Right cardiac atrium (tissue), 5 donors: ENCODE measurements at places on chromosomes 11 and 22. TPM values are rescaled to one million over a fixed set of nuclear protein-coding genes. Genes with fewer than 3 reads are reported as not detected.

GRCh38 chr11:120338107-120338933 is 2.1 kb downstream of the ARHGEF12 start:
- DNase-seq: no peak

GRCh38 chr11:11215944-11216343 is 137.1 kb downstream of the CSNK2A3 start:
- DNase-seq: no peak

GRCh38 chr11:86418917-86419316 is 44.2 kb downstream of the CCDC81 start:
- no peak for DNase-seq

- no peak for DNase-seq
Measured at GRCh38 chr11:120682332-120682649, 170.7 kb downstream of the GRIK4 start.

- DNase-seq: no peak
Measured at GRCh38 chr11:115919341-115920091, 415.3 kb upstream of the CADM1 start.

DNA sequence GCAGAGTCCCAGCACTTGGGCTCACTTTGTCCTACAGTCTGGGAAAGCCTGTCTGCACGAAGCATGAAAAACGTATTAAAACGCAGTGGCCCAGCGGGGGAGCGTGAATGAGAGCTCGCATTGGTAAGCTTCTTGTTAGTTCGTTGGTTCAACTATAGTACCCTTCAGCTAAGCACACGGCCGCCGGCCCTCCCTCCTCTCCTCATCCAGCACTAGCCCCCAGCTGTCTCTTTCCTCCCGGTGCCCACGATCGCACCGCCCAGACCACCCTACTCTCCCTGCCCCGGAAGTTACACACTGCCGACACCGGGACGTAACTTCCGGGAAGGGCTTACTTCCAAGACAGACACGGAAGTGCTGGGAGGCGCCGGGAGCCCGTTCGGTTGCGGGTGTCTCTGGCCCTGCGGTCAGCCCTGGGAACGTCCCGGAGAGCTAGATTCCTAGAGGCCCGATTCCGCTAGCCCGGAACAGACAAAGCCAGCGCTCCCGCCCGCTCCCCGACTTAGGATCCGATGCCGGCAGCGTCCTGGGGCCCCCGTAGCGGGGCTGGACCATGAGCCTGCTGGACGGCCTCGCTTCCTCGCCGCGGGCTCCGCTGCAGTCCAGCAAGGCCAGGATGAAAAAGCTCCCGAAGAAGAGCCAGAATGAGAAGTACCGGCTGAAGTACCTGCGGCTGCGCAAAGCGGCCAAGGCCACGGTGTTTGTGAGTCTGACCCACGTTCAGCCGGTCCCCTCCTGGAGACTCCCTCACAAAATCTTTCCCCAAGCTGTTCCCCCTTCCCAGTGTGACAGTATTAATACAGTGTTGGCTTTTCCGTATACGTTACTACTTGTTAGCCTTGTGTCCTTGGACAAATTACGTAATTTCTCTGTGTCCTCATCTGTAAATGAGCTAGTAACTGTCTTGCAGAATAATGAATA is at the start of gene TBRG1:
TBRG1 (plus strand) TSS at position 334 of the 921 bp plus-strand sequence; CDS start at position 554, 220 bp downstream.
- DNase-seq: peak; percentile 94

- no peak for DNase-seq
Measured at GRCh38 chr11:47160753-47161133, 15.9 kb downstream of the ARFGAP2 start.

GRCh38 chr22:30705710-30706651 is 11.3 kb downstream of the OSBP2 start:
- no peak for DNase-seq

- DNase-seq: no peak
Measured at GRCh38 chr11:68999093-68999747, 13.8 kb downstream of the MRGPRF start.

DNA sequence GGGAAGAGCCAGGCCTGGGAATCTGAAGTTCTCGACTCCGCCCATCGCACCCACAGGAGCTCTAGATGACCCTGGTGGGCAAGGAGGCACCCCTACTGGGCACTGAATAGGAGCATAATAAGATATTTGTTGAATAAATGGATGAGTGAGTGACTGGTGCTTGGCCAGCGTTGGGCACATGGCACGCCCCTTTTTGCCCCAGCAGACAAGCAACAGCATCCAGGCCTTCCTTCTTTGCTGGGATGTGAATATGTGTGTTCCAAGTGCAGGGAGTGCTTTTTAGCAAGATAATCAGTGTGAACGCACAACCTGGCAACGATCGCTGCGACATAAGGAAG is 443 bp upstream of the CELF1 start:
- no peak for DNase-seq

DNA sequence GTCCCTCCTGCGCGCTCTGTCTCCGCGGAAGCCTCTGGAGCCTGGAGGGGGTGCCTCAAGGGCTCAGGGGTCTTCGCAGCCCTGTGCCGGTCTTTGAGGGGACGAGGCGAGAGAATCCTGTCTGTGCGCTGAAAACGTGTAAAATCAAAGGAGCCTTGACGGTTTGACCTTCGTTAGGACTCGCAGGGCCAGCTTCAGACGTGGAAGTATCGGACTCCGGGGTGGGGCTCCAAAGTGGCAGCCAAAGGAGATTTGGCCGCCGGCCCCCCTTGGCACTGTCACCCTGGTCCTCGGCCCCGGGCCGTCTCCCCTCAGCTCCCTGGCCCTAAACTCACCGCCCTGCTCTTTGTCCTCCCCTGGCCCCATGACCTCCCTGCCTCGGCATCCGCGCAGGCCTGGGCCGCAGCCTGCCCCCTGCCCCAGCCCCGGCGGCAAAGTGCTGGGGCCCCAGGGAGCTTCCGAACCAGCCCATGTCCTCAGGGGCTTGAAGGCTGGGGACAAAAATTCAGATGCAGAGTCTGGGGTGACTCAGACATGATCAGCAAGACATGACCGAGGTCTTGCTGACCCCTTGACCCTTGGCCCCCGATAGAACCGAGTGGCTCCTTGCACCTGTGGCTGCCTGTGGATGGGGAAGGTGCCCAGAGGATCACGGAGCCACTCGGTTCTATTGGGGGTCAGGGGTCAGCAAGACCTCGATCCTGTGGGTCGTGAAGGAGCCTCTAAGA is 6.9 kb upstream of the PHRF1 start:
- DNase-seq: peak; percentile 89

DNA sequence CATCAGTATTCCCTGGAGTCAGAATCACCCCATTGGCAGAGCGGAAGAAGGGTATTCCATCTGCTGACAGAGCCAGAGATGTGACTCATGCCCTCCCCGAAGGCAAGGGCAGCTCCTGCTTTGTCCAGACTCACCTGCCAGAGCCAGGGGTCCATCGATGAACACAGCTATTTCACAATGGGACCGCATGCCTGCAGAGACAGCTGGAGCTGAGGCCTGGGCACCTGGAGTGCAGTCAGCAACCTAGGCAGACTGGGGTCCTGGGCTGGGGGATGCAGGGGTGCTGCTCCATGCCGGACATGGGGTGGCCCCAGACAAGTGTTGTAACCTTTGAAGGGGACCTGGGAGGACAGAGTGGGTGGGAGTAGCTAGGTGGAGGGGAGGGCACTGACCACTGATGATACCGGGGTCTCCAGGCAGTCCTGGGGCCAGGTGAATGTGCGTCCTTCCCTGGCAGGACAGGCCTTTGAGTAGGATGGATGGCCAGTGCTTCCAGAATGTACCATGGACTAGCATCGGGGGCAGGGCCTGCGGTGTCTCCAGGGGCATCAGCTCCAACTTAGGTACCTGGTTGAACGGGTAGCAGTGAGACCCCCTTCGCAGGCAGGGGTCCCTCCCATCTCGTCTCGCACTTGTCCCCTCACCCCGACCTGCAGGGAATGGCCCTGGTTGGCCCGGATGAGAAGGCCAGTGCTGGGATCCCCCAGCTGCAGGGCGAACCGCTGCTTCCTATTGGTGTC is 1.7 kb downstream of the TRPT1 start:
- DNase-seq: peak; percentile 57

- DNase-seq: peak; percentile 86
Measured at GRCh38 chr11:119764108-119764868, 35.3 kb upstream of the NECTIN1 start.

- no peak for DNase-seq
Measured at GRCh38 chr11:14376920-14377319, 17.9 kb upstream of the RRAS2 start.

GRCh38 chr11:58786693-58787092 is 55.0 kb upstream of the GLYAT start:
- DNase-seq: no peak

GRCh38 chr11:46680815-46681214 is 19.6 kb downstream of the ARHGAP1 start:
- peak; percentile 33 for DNase-seq

- DNase-seq: no peak
Measured at GRCh38 chr11:79087961-79088318, 352.9 kb downstream of the TENM4 start.

GRCh38 chr22:39431821-39432251 is 25.0 kb upstream of the MGAT3 start:
- peak; percentile 59 for DNase-seq

GRCh38 chr22:41178425-41178975 is 26.6 kb upstream of the L3MBTL2 start:
- peak; percentile 86 for DNase-seq

DNA sequence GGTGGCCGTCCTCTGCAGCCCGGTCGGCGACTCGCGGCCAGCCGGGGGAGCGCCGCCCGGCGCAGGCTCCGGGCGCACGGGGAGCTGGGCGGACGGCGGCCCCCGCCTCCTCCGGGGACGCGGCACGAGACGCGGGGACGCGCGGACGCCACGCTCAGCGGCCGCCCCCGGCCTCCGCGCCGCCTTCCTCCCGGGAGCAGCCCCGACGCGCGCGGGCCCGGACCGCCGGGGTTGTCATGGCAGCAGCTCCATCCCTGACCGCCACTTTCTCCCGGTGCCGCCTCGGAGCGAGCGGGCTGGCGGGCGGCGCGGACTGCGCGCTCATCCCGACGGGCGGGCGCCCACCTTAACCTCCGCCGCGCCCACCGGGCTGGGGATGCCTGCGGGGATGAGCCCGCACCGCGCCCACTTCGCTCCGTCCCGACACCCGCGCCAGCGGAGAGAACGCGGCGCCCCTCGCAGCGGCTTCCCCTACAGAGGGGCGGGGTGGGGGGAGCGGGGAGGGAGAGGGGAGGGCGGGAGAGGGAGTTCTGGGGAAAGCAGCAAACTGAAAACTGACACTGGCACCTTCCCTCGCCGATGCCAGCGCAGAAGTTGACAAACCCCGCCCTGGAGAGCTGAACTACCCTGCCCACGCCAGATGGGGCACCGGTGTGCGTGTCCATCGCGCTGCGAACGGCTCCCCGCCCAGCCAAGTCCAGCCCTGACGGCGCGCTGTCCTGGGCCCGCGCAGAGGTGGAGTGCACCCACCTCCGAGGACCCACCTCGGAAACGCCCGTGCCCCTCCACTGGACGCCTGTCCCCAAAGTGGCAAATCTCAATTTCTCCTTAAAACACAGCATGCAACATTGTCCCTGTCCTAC is 588.4 kb downstream of the OPCML start:
- no peak for DNase-seq

Gene INCENP
- 15.1 TPM for total RNA-seq

Gene TSKU
- 10.6 TPM for total RNA-seq

Gene PNPLA3
- 0.15 TPM for total RNA-seq

Gene PRDX5
- 306 TPM for total RNA-seq

Gene RIMBP3C
- total RNA-seq: 0.23 TPM
